ENCODE measurements at places on chromosomes 6 and 20.

- no peak overlapping the region for H3K27ac ChIP-seq
- no peak for ATAC-seq
- peaks cover 18% of the 10 kb centered on the region for H3K27me3 ChIP-seq
Observed at GRCh38 chr6:169853196-169854082, 102.0 kb downstream of the ERMARD start.

- H3K4me3 ChIP-seq = no peak overlapping the region
- H3K4me1 ChIP-seq = peaks cover 16% of the 10 kb centered on the region
- no peaks in the 10 kb centered on the region for H3K36me3 ChIP-seq
- H3K27me3 ChIP-seq = peaks cover 7% of the 10 kb centered on the region
- H3K27ac ChIP-seq = no peak overlapping the region
Observed at GRCh38 chr6:20203561-20204511, 8.4 kb downstream of the MBOAT1 start.

- no peaks in the 10 kb centered on the region for H3K27me3 ChIP-seq
- H3K4me3 ChIP-seq = no peak overlapping the region
Observed at GRCh38 chr6:19968201-19968600, 131.0 kb downstream of the ID4 start.

- no peaks in the 10 kb centered on the region for H3K36me3 ChIP-seq
- no peak overlapping the region for H3K27ac ChIP-seq
- H3K4me1 ChIP-seq = peaks cover 8% of the 10 kb centered on the region
- peaks cover 14% of the 10 kb centered on the region for H3K27me3 ChIP-seq
- H3K4me3 ChIP-seq = no peak overlapping the region
Observed at GRCh38 chr6:122669868-122670267, 59.7 kb downstream of the PKIB start.

- ATAC-seq = no peak
- no peak overlapping the region for H3K4me3 ChIP-seq
- H3K27me3 ChIP-seq = no peaks in the 10 kb centered on the region
Observed at GRCh38 chr6:156068881-156069280, 613.2 kb upstream of the NOX3 start.

- H3K4me3 ChIP-seq = no peak overlapping the region
- ATAC-seq = no peak
- H3K27me3 ChIP-seq = no peaks in the 10 kb centered on the region
- peaks cover 9% of the 10 kb centered on the region for H3K4me1 ChIP-seq
- peaks cover 40% of the 10 kb centered on the region for H3K36me3 ChIP-seq
Observed at GRCh38 chr6:166495487-166496314, 90.8 kb downstream of the RAMACL start.

DNA sequence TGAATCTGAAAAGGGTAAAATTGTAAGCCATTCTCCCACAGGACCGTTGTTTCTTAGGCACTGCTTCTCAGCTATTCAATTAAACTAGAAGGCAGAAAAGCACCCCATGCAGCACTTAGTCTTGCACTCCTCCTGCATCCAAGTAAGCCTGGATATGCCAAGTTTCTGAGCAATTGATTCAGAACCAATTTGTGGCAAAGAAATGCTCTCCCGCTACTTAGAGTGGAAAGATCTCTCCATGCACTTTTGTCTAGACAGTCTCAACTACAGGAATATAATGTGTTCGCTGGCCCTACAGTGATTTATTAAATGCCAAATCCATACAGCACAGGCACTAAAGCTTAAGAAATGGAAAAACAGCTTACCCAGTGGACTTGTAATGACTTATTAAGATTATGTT lies 338.5 kb downstream of the HACE1 start:
- no peaks in the 10 kb centered on the region for H3K36me3 ChIP-seq
- H3K27me3 ChIP-seq = peaks cover 9% of the 10 kb centered on the region

DNA sequence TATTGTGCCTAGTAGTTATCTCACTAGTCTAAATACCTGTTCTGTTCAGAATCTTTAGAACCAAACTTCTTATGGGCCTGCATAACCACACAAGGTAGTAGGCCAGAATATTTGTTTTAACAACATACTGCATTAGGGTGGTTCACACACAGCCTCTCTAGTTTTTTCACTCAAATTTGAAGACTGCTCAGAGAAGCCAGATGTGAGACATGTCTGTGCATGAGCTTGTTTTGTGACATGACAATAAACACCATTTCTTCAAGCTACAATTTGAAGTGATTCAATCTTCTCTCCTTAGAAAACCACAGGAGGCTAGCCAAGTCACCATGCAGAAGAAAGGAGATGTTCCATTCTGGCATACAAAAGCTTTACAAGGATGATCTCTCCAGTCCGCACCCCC lies 135.6 kb downstream of the MMS22L start:
- no peak overlapping the region for H3K4me3 ChIP-seq
- H3K27ac ChIP-seq = no peak overlapping the region
- peaks cover 29% of the 10 kb centered on the region for H3K36me3 ChIP-seq
- no peaks in the 10 kb centered on the region for H3K27me3 ChIP-seq
- no peak for ATAC-seq

DNA sequence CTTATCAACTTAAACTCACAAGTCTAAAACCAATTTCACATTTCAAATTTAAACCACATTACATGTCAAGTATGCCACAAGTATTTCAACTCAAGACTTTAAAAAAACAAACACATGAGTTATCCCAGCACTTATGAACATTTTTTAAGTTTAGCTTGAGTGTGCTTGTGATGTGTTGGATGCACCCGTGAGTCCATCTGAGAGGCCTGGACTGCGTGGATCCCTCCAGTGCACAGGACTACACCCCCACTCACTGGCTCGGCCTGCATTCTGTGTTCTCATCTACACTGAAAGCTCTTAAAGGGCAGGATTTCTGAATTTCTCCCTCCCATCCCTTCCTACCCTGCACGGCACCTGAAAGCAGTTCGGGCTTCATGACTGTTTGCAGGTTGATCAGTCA lies 128.8 kb upstream of the CD93 start:
- ATAC-seq = no peak
- H3K4me3 ChIP-seq = no peak overlapping the region
- no peaks in the 10 kb centered on the region for H3K27me3 ChIP-seq

DNA sequence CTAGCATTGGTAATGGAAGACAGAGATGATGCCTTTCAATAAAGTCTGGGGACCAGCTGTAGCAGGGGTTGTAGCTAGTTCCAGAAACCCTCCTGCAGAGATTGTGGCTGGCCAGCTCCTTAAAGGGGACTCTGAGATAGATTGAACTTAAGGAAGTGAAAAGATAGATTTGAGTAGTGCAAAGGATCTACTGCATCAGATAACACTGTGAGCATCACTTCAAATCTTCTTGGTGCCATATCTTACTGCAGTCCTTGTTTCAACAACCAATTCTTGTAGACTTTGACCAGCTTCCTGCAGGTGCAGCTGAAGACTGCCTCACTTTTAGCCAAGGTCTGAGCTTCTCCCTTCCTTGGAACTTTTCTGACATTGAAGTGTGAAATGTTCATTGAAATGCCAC lies 14.8 kb upstream of the CEP162 start:
- H3K27me3 ChIP-seq = peaks cover 12% of the 10 kb centered on the region
- H3K27ac ChIP-seq = no peak overlapping the region
- no peak for ATAC-seq

DNA sequence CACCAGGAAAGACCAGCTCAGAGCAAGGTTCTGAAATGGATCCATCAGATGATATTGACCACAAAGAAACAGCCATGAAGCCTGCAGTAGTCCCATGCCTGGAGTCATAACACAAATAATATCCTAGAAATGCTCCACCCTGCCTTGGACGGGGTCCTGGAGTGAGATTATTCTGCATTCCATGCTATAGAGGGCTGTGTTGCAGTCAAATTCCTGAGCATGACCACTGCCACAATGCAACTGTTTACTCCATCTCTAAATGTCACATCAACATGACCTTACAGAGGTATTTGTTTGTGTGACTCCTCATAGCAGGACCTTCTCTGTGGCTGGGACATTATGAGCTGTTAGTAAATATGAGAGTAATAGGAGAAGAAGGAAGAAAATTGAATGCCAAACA lies 257.5 kb upstream of the TCF21 start:
- H3K4me3 ChIP-seq = no peak overlapping the region
- no peaks in the 10 kb centered on the region for H3K27me3 ChIP-seq
- H3K27ac ChIP-seq = no peak overlapping the region
- no peaks in the 10 kb centered on the region for H3K4me1 ChIP-seq
- no peaks in the 10 kb centered on the region for H3K36me3 ChIP-seq

GRCh38 chr20:23003881-23004460 lies 31.1 kb upstream of the SSTR4 start:
- H3K27ac ChIP-seq = no peak overlapping the region
- H3K4me1 ChIP-seq = no peaks in the 10 kb centered on the region

DNA sequence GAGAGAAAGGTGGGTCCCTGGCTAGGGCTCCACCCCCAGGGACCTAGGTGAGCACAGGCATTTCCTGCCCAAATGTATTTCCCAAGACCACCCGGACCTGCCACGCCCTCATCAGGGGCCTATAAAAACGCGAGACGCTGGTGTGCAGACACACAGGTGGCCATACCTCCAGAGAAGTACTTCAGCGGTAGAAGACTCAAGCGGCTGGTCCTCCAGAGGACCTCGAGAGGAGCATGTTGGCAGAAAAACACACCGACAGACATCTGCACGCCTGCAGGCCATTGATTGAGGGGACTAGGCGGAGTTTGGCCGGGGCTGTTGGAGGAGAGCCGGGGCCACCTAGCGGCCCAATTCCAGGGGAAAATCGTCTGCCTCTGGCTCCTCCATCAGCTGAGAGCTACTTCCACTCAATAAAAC lies 695.8 kb upstream of the MMS22L start:
- H3K4me3 ChIP-seq = no peak overlapping the region
- H3K4me1 ChIP-seq = no peaks in the 10 kb centered on the region
- H3K27ac ChIP-seq = no peak overlapping the region
- ATAC-seq = no peak
- no peaks in the 10 kb centered on the region for H3K36me3 ChIP-seq

DNA sequence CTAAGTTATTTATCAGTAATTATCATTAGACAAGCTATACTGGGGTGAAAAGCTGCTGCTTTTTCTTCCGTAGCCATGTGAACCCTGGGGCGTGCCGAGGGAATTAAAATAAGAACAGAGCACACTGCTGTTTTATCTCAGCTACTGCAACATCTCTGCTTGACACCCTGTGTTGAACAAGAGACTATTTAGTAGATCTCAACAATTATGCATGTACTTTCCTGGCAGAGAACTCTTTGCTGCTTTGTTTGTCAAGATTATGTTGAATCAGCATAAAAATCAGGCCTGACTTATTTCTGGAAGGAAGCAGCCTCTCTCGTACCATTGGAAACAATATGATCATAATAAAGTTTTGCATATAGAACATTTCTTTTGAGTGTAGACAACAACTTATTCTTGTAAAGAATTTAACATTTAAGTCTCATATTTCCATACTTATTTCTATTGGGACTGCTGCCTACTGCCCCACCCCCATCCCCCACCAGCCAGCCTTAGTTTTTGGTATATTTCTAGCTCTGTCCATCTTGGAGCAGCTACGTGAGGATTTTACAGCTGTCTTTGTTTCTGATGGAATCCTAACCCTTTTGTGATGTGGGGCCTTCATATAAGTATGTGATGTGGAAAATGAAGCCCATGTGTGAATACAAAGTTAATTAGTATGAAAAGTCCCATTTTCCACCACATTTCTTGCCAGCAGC lies 1011.4 kb downstream of the KIF16B start:
- peaks cover 6% of the 10 kb centered on the region for H3K4me1 ChIP-seq
- no peak overlapping the region for H3K4me3 ChIP-seq
- H3K36me3 ChIP-seq = no peaks in the 10 kb centered on the region
- no peak for ATAC-seq
- H3K27ac ChIP-seq = no peak overlapping the region

DNA sequence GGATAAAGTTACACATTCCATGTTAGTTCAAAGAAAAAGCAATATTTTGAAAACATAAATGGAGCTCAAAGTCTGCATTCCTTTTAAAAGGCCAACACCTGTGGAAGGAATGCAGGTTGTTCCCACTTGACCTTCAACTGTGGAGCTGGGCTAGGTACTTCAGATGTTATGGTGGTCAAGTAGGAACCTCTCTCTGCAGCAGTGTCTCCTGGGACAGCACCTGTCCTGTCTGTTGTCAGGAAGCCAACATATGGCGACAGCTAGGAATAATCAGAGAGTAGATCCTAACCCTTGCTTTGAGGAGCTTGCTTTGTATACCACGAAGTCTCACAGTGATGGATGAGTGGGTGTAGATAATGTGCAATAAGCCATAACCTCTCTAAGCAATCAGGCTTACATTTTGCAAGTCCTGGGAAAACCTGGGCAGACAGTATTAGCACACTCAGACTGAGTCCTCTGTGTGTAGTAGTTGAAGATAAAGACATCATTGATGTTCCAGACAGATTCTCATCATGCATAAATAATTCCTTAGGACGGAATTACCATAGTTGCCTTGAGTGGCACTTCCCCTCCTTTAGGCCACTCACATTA lies 347.5 kb downstream of the PRL start:
- H3K4me3 ChIP-seq = no peak overlapping the region
- no peaks in the 10 kb centered on the region for H3K4me1 ChIP-seq
- H3K36me3 ChIP-seq = no peaks in the 10 kb centered on the region
- no peaks in the 10 kb centered on the region for H3K27me3 ChIP-seq

GRCh38 chr20:60877071-60877857 lies 374.8 kb upstream of the CDH4 start:
- no peaks in the 10 kb centered on the region for H3K4me1 ChIP-seq
- no peaks in the 10 kb centered on the region for H3K36me3 ChIP-seq
- H3K27me3 ChIP-seq = no peaks in the 10 kb centered on the region

DNA sequence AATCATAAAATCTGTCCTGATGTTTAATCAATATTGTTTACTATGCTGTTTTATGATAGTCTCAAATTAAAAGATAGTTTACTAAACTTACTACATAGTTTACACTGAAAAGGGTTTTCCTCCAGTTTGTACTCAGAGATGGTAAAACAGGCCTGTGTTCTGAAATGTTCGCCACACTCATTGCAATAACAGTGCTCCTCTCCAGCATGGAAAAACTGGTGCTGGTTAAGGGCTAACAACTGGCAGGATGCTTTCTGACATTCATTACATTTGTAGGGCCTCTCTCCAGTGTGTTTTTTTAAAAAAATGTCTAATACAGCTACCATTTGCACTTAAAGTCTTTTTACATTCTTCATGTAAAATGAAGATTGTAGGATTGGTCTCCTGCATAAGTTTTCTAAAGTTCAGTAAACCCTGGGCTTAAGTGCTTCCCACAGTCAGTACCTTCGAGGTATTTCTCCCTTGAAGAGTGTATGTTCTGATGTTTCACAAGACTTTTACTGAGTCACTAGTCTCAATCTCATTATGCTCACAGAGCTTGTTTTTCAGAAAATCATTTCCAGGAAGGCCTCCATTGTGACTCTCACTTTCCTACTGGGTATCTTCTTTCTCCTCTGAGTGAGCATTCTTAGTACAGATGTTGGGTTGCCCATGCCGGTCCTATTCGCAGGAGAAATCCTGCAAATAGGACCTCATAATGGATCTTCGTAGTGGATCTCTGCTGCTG lies 8.7 kb upstream of the ZSCAN12 start:
- H3K27ac ChIP-seq = no peak overlapping the region
- H3K27me3 ChIP-seq = peaks cover 32% of the 10 kb centered on the region
- no peaks in the 10 kb centered on the region for H3K36me3 ChIP-seq
- no peak for ATAC-seq

DNA sequence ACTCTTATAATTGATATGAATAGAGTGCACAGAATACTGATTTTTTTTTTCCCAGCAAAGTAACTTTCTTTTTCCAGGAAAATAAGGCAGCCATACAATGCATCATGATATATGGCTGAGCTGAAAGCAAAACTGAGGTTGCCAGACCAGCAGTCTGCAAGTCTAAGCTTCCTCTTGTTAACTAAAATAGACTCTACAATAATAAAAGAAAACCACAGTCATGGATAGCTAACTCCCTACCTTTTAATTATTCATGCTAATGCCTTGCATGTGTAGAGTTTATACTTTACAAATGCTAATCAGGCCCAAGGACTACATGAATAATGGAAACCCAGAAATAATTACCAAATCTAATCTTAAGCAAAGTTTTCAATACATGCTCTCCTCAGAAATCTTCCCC lies 47.4 kb downstream of the MAP7 start:
- no peak overlapping the region for H3K27ac ChIP-seq
- H3K4me3 ChIP-seq = no peak overlapping the region
- H3K36me3 ChIP-seq = no peaks in the 10 kb centered on the region
- ATAC-seq = no peak
- H3K27me3 ChIP-seq = peaks cover 9% of the 10 kb centered on the region

Measured in stimulated activated memory B cell treated with anti-CD40 and anti-IgM and Interleukin-4, amounts not matched to agents 10 μg/mL and 1 μg/mL and 100 μg/mL, for 72 hours (primary cell).